CD4-positive, alpha-beta T cell treated with Interleukin-6 at 100 ng/mL for 8 hours (primary cell): ENCODE measurements at places on chromosomes 4 and X.

DNA sequence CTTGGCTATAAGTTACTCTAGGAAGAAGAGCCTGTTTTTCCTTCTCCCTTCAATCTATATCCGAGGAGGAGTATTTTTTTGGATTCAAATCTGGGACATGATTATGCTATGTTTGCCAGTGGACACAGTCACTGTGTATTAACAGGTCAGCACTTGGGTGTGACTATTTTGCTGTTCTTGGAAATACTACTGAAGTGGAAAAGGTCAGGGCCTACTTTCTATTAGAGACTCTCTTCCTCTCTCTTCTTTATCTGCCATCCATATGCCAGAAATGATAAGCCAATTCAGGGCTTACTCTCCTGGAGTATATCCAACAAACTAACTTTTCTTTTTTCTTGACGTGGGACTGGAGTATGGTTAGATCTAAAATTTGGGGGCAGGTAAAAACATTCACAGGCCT, 40.5 kb downstream of the MID1IP1 start:
- no peak for DNase-seq

DNA sequence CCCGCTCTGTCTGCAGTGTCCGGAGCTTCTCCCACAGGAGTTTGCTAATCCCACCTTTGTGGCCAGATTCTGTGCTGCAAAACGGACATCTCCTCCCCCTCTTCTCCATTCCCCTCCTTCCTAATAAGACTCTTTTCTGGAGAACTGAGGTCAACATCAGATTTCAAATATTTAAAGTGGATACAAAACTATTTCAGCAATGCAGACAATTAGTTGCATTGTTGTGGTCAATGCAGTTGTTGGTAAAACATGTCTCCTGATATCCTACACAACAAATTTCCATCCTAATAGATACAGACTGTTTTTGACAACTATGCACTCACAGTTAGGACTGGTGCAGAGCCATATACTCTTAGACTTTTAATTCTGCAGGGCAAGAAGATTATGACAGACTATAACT, 5.1 kb upstream of the MCUB start:
- DNase-seq, result no peak

DNA sequence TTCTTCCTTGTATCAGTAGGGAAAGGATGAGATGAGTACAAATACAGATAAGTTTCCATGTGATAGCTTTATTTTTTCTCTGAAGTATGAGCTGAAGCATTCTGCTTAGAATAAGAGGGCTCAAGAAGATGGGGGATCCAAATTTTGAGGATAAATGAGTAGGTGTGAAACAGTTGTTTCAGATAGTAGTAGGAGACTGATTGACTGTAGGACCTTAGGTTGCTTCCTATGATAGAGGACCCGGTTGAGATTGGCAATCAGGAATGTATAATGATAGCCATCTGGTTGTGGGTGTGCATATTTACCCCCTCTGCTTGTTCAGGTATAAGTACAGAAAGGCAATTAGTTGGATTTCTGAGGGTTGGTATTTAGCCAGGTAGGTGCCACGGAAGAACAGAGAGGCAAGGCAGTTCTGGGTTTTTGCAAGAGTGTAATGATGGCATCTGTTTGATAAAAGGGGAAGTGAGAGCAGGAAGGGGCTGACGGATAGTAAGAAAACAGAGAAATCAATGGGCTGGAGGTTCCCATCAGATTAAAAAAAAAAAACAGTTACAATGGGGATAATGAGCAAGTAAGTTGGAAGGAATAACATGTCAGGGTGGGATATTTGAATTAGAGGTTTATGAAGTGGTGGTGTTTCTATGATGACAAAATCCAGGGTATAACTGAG, 13.7 kb downstream of the OCRL start:
- DNase-seq, result no peak

- no peak for DNase-seq
These were observed 597.2 kb downstream of the GALNTL6 start for GRCh38 chr4:172410363-172410762.

DNA sequence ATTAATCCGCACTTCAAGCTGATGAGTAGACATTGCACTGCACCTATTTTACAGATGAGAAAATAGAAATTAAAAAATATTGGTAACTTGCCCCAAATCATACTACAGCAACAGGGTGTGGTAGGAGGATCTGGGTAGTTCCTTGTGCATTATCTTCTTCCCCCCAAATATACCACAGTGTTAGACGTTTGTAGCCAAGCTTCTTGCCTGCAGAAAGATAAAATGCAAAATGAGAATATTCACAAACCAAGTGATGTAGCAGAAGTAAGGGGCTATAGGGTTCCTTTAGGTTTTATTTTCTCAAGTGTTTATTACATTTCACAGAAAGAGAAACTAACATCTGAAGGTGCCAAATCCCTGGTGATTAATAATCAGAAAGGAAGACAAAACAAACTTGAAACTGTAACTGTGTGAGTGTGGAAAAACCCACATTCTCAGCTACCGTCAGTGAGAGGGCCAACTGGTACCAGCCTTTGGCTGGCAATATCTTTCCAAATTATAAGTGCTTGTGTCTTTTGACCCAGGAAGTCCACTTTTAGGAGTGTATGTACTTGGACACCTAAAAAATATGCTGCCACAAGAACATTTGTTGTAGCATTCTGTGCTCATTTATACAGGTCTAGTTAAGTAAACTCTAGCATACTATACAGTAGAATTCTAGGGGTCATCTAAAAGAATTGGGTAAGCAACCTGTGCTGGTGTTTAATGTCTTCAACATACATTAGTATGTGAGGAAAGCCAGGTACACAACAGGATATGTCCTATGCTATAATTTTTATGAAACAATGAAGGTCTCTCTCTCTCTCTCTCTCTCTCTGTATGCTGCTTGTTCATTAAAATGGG, 6.7 kb upstream of the CD38 start:
- no peak for DNase-seq

DNA sequence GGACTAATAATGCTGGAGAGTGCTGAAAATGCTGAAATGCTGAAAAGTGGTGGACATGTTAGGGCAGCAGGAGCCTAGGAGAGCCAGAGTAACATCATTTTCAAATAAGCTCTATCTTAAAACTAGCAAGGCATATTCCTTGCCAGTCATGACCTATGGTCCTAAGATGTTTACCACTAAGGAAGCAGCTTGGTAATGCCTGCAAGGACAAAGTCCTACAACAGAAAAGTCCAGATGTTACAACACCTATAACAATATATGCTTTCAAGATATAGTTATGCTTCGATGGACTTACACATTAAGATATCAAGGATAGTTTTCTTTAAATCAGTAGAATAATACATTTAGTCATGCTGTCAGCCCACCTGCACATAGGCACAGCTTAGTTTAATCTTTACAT, 4.5 kb upstream of the ADH4 start:
- DNase-seq, result no peak

- DNase-seq, result no peak
These were observed 117.9 kb upstream of the TRAM1L1 start for GRCh38 chr4:117203231-117203630.

DNA sequence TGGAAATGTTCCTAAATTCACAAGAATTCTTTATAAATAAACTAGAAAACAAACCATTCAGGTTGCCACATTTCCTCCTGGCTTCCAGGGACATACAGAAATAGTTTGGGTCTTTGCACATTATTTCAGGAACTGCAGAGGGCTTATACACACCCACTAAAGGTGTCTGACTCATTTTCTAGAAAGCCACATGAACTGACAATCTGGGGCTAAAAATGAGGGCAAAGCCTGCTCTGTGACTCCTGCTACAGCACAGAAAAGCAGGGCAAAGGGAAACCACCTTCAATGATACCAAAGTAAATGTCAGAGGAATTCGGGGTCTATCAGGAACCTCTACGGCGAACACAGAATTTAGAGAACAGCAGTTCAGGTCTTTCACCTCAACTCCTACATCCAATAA, 112.2 kb upstream of the MAP3K15 start:
- DNase-seq, result peak; percentile 9

- DNase-seq, result peak; percentile 86
These were observed 66.7 kb downstream of the COQ2 start for GRCh38 chr4:83217721-83218522.

GRCh38 chr4:152534541-152535359, 1.1 kb downstream of the FBXW7 start:
- peak; percentile 50 for DNase-seq

DNA sequence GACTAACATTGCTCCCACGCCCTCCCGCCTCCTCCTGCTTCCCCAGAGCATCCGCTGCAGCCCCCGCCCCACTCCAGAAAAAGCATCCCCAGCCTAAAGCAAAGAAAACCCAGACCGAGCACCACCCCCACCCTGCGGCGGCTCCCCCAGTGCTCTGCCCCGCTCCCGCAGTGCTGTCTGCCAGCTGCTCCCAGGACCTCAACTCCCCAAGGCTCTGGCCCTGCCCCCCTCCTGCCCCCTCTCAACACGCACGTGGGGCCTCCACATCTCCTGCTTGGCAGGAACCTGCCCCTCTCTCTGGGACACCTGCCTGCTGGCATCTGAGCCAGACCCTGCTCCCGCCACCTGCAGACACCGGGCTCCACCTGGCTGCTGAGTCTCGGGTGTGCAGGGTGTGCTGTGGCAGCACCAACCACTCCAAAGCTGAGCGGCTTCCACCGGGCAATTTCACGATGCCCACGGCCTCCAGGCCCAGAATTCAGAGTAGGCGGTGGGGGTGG, 79.4 kb downstream of the FAM53A start:
- DNase-seq, result peak; percentile 83

DNA sequence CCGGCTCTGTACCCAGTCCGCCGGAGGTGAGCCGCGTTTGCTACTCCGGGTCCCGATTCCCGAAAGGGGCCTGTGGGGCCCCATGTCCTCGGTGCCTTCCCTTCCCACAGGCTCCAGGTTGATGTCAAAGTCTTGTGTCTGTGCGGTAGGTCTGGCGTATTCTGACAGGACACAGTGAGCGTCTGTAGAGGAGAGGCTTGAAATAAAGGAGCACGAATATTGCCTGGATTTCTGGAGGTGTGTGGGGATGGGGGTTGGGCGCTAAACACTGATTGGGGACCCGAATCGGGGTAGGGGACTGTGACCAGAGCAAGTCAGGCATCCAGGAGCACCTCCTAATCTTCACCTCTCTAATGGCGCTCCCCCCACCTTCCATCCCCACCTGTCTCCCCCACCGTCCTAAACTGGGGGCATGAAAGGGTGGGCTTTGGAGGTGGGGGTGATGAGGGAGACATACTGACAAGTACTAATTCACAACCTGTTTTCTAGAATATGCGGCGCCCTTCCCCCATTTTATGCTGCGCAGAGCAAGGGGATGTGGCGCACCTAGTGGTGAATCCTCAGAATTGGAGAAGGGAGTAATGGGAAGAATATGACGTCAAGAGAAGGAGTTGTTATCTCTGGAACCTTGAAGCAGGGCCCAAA, 855 bp downstream of the GPRASP2 start:
- no peak for DNase-seq

GRCh38 chr4:7928711-7929110, 10.9 kb downstream of the AFAP1 start:
- DNase-seq, result no peak

- DNase-seq, result no peak
These were observed 60.2 kb downstream of the GASK1B start for GRCh38 chr4:158112611-158113010.

DNA sequence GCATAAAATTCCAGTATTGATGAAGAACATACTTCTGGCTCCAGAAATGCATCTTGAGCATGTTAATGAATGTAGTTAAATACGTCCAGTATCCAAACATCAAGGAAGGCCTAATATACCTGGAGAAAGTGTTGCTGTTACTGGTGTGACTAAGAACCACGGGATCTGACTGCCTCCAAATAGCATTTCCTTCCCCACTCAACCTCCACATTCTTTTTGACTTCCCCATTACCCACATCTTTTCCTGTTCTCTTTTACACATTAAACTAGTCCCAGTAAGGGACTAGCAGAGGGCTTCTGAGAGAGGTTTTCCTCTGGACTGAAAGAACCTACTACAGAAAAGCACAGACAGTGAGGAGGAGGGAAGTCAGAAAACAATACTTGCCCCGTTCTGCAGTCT, 482.8 kb upstream of the HTR2C start:
- DNase-seq, result no peak

DNA sequence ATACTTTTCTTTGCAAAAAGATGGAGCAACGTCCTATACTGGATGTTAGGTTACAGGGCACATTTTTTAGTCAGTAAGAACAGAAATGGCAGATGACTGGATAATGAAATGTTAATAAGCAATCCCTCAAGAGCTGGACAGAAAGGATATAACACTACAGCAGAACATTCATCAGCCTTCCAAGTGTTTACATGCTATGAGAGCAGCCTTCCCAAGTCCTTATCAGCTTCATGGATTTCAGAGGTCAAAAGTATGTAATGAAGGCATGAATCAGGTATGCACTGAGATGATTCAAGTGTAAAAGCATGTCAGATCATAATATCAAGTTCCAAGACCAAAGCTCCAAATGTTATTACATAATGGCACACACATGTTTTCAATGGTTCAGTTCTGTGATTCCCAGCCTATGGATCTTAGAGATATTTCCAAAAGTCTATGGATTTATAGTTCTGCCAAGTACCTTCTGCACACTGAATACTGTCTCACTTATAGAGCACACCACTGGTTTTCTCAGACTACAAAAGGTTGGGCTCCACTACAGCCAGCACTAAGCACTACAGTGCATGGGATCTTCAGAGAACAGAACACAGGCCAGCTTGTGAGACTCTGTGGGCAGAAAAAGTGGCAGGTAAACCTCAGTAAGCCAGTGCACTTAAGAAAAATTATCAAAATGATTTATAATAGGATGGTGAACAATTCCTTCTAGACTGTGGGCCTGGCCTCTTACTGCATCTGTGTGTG, 49.2 kb downstream of the GPC4 start:
- no peak for DNase-seq

DNA sequence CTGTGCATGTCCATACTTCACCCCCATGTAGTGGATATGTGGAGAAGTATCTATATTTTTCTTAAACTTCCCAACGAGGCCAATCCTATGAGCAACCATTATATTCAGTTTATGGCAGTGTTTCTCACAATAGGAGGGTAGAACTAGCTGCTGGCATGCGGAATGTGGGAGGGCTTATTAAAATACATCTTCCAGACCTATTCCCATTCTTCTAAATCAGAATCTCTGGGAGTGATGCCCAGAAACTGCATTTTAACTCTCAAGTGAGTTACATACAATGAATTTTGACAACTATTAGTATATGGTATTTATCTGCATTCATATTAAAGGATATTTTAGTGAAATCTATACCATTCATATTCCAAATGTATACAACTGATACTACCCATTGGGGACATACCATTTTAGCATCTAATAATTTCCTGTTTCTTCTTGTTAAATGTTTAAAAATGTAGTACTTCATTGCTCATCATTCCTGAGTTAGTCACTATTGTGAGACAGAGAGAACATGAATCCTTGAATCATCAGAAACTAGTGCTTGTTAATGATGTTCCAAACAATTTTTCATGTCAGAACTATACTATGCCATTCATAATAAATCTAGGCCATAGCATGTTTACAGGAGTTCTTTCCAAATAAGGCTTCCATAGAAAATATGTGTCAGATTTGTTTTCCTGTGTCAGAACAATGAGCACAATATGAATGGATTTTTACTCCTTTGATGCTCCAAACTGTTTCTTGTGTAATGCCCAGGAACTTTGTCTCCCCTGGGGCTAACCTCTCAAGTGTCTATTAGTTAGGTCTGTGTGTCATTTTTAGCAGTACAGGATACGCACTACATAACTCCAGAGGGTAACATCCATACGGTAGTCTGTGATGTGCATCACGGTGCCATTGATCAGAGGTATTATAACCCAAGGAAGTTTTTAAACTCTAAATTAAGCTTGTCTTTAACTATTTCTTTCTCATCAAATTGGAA, 198.8 kb upstream of the BMP3 start:
- no peak for DNase-seq
